ENCODE measurements at places on chromosomes 3 and 15.

- DNase-seq, result no peak
Measured at GRCh38 chr3:117454254-117454653, 744.7 kb downstream of the TUSC7 start.

DNA sequence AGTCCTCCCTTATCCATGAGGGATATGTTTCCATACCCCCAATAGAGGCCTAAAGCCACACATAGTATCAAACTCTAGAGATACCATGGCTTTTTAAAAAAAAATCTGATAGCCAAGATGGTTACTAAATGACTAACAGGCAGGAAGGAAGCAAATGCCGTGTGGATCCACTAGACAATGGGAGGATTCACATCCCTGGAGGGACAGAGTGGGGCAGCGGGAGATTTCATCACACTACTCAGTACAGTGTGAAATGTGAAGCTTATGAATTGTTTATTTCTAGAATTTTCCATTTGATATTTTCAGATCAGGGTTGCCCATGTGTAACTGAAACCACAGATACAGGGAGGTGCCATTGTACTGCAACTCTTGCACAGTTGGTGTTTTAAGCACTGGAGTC, 826.6 kb downstream of the SQOR start:
- DNase-seq, result no peak

- DNase-seq, result no peak
Measured at GRCh38 chr3:59237121-59237520, 187.3 kb upstream of the CFAP20DC start.

- DNase-seq, result peak; percentile 97
Measured at GRCh38 chr3:122415762-122416654, at the start of gene WDR5B. WDR5B (minus strand) TSS chr3:122416062; CDS start chr3:122415528, 534 bp downstream.

DNA sequence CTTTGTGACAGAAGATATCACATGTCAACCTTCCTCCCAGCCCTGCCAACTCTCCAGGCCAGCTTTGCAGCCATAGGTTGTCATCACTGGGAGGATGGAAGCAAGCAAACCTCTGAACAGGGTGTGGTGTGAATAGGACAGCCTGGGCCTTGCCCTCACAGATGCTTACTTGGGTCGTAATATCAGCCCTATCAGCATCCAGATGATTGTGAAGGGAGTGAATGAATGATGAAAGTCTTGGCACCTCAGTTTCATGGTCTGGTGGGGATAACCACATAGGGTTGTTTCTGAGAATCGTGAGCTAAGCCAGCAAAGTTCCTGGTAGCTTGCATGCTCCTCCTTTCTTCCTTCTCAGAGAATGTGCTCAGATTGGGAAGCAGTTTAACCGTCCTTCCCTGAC, 55.1 kb upstream of the POLR2M start:
- DNase-seq, result no peak

DNA sequence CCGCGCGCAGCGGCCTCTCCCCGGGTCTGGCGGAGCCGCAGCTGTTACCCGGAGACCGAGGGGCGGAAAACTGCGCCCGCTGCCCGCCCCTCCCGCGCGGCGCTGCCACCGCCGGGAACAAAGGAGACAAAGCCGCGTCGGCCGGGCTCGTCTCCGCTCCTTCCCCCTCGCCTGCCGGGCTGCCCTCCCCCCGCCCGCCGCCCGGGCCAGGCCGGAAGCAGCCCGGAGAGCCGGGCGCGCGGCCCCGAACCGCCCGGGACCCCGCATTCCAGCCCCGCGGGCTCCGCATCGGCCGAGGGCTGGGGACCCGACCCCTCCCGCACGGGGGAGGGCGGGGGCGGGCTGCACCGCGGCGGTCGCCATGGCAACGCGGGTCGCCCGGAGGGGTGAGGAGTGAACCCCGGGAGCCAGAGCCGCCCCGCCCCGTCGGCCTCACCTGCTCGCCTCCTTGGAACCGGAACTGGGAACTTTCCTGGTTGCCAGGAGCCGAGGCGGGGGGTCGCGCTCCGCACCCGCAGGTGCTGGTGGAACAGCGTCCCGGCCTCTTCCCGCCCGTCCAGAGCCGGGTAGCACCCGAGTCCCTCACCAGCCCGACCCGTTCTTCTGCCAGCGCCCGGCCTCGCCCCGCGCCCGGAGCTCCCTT, 448 bp downstream of the PLXNB1 start:
- peak; percentile 32 for DNase-seq

DNA sequence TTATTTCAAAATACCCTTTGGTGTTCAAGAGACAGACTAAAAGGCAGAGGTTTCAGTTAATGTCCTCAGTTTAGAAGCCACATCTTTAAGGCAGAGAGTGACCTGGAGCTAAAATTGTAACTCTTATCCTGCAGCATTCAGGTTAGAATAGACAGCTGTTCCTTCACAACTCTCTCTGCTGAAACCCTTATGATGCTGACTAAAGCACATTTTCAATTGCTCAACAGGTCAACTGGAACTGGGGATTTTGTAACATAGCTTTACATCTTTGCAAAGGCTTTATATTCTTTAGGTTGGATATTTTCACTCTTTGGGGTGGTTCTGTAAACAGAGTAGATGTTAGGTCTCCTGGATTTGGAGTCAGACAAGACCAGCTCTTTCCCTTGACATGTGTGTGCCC, 20.3 kb upstream of the PLSCR4 start:
- DNase-seq, result no peak

GRCh38 chr3:5022187-5022965, 43.1 kb downstream of the BHLHE40 start:
- DNase-seq, result no peak
